ENCODE measurements at places on chromosomes 5 and 9.

DNA sequence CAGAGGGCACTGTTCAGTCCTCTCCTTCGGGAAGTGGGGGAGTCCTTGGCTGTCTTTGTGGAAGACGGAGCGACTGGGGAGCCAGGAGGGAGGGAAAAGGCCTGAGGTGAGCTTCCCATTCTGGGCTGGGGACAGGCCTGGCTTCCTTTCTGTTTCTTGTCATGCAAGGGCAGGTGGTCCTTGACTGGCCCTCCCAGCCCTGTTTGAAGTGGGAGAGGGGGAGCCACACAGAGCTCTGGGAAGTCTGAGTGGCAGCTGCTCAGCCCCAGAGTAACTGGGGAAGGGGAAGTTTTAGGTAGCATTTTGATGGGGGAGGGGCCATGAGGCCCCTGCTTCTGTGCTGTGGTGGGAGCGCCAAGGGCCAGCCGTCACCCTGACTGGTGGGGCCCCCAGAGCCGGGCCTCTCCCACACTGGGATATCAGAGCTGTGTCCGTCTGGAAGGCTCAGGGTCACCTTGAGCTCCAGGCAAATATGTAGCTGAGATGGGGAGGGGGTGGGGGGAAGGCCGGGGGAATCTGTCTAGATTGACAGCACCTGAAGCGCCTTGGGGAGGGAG is 6.5 kb downstream of the UNC5A start:
- no peak for DNase-seq

DNA sequence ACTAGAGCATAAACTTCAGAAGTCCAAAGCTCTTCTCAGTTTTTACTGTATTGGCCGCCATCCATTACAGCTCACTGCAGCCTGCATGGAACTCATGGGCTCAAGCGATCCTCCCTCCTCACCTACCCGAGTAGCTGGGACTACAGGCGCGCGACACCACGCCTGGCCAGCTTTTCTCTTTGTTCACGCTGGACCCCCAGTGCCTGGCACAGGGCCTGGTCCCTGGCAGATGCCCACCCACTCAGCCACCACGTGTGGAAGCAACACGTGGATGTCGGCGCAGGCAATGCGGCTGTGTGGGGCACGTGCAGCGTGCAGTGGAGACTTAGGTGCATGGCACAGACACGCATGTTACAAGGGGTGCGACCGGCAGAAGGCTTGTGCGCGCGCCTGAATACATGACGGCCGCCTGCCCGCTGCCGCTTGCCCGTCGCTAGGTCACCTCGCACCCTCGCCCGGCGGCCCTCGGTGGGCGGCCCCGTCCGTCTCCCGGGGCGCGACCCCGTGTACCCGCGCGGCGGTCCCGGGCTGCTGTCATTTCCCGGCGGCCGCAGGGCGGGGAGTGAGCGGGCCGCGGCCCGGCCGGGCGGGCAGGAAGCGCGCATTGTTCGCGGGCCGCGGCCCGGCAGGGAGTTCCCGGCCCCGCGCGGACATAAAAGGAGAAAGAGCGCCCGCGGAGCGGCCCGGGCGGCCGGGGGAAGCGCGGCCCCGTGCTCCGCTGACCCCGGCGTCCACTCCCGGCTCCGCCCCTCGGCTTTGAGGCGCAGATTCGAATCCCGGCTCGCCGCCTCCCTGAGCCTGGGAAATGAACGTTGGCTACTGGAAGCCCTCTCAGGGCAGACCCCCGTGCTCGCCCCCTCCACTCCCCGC is 24.1 kb upstream of the PTGS1 start:
- peak; percentile 26 for DNase-seq

DNA sequence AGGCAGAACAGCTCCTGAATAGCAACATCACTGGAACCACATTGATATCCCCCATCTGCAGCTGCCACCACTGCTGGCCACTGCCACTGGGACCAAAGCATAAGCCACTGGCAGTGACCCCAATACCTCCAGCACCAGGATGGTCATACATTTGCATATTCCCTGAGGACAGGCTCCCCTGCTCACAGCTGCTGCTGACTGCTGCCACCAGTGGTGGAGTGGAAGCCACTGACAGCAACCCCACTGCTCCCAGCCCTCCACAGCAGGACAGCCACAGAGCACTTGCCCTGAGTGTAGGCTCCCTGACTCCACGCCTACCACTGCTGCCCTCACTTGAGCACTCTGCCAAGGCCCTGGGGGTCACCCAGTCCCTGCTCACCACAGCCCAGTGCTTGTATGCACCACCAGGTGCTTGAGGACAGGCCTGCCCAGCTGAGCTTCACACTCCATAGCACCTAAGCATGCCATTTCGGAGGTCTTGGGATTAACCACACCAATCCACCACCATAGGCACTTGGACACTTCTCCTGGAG is 327.4 kb upstream of the RPS23 start:
- no peak for DNase-seq

- no peak for DNase-seq
Measured at GRCh38 chr5:33049842-33050241, 338.7 kb downstream of the NPR3 start.

DNA sequence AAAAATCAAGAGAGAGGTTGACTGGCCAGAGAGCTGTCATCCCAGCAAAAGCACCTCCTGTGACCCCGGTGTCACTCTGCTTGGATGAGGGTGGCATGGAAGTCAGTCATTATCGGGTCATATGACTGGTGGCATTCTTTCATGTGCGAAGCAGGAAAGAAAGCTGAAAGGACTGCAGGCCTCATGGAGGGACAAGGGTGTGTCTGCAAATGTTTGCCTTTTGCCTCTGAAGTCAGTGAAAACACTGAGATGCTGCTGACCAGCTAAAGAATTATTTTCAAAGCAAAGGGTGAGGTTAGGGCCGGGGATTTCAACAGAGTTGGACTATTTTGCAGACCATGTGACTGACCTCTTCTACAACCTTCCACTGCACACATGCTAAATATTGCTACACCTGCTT is 298.3 kb downstream of the CSNK1G3 start:
- no peak for DNase-seq

GRCh38 chr5:68484307-68485068 is 268.9 kb downstream of the PIK3R1 start:
- DNase-seq, result no peak

- no peak for DNase-seq
Measured at GRCh38 chr9:29564564-29564963, 1991.3 kb upstream of the C9orf72 start.

DNA sequence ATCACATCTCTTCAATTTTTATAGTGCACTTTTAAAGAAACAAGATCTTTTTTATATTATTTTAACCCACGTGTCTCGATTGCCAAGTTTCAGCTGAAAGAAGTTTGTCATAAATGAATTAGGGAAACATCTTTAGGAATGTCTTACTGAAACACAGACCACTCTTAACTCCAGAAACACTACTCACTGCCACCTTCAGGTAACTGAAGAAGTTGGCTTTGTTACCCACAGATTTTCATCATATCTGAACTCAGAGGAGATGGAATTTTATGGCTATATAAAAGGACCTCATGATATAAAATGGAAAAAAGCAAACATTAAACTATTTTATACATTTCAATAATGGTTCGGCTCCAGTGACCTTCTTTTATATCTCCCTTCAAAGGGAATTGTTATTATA is 158.0 kb downstream of the SEMA5A start:
- no peak for DNase-seq

DNA sequence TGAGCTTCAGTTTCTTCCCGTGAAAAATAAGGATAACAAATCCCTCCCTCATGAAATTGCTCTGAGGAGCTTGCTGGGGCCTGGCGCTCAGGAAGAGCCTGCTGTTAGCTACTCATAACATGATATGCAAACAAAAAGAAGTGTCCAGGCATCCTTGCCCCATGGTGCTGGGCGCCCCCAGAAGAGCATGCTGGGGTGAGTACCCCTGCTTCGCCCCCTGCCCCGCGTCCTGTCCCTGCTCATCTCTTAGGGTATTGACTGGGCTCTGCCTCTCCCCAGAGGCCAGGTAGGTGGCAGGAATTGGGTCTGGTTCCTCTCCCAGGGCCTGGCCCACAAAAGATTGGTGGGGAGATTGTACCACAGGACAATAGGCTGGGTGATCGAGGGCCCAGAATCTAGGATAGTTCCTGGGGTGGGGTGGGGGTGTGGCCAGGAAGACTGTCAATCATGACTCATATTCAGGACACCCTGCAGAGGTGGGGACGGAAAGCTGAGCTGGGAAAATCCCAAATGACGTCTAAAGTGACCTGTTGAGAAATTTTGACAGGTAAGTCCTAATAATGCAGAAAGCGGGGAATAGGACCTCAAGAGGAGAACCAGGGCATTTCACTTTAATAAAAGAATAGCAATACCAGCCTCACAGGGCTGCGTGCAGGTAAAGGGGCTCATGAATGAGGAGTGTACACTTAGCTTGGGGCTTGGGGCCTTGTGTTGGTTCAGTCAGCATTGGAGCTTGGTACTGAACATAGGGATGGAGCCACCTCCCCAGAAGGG is 8.9 kb downstream of the PITX1 start:
- no peak for DNase-seq

DNA sequence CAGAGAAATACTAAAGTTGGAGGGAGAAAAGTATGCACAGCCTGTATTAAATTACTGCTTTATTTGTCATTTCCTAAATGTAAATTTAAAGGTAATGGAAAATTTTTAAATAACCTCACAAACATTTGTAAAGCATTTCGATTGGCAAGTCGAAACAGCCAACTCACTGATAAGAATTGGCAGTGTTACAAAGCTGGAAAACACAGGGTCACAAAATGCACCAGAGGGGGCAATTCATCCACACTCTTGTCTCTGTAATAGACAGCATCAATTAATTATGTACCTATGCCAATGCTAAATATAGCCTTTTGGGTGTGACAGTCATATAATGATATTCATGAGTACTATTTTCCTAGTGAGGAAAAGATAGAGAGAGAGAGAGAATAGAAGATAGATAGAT is 140.6 kb upstream of the PRLR start:
- DNase-seq, result no peak

DNA sequence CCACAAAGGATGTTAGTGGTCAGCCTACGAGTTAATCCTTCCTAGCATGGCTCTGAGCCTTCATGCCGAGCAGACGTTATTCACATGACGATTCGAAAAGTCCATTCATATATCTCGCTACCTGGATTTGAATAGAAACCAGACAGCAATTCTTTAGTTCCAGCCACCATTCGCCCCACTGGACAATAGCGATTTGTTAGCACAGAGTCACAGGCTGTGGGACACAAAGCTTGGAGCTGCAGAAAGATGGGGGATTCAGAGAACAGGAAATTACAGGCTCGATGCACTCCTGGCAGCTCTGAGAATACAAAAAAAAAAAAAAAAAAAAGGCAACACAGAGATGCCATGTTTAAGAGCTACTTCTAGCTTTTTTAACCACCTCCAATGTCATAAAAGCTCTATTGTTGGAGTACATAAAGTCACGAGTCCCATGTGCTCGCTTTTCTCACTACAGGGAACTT is 110.7 kb downstream of the NR6A1 start:
- peak; percentile 3 for DNase-seq

GRCh38 chr5:124457101-124457500 is 289.3 kb downstream of the ZNF608 start:
- DNase-seq, result no peak

- DNase-seq, result no peak
Measured at GRCh38 chr5:32231241-32231640, 57.1 kb upstream of the GOLPH3 start.

DNA sequence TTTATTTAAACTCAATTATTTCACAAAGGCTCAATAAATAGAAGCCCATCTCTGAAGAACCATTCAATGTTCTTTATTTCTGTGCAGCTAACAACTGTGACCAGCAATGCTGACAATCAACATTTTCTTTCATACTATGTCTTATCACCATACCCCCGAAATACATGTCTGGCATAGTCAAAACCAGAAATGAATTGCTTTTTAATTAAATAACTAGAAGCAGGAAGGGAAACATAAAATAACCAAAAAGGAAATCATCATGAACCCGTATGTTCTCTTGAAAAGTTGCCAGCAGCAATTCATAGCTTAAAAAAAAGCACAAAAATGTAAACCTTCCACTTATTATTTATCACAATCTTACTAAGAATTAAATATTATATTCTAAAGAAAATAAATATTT is 212.4 kb downstream of the TMEM232 start:
- DNase-seq, result no peak

DNA sequence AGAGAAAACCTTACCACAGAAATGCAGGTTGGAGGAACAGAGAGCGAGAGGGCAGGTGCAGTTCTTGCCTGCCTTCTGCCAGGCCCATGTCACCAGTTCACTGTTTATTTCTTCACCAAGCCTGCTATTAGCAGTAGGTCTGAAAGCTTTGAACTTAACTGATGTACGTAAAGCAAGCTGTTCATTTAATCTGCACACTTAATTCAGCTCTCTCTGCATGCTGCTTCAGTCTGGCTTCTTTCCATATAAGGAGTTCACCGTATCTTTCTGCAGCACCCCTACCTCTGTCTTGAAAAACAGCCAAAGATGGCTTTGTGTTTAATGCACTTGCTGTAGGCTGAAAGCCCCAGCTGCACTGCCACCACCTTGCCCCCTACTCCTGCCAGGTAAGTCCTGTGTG is 205.1 kb downstream of the RAB3C start:
- DNase-seq, result no peak

DNA sequence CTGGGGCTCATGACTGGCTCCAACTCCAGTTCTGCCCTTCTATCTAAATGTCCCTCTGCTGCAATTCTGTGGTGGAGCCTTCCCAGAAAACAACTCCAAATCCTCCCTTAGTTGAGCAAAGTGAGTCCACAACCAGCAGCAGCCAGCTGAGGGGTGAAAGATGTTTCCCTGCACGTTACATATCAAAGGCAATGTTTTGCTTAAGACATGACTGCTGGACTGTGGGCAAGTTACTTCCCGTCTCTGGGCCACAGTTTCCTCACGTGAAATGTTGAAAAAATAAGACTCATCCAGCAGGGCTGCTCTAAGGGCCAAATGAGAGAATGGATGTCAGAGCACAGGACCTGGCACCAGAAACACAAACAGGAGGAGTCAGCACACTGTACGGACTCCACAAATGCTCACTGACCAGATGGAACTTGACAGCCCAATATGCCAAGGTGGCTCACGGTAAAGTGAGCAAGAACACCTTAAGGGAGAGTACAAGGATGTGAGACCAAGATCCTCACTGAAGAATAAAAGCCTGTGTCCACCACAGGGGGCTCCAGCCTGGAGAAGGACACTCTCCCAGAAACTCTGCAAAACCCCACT is 138.4 kb upstream of the ABCA1 start:
- DNase-seq, result no peak

GRCh38 chr5:118060833-118061232 is 927.5 kb downstream of the DTWD2 start:
- no peak for DNase-seq

- no peak for DNase-seq
Measured at GRCh38 chr9:117273612-117274011, 141.2 kb downstream of the ASTN2 start.

GRCh38 chr5:135883026-135883425 is 12.6 kb downstream of the IL9 start:
- DNase-seq, result no peak

DNA sequence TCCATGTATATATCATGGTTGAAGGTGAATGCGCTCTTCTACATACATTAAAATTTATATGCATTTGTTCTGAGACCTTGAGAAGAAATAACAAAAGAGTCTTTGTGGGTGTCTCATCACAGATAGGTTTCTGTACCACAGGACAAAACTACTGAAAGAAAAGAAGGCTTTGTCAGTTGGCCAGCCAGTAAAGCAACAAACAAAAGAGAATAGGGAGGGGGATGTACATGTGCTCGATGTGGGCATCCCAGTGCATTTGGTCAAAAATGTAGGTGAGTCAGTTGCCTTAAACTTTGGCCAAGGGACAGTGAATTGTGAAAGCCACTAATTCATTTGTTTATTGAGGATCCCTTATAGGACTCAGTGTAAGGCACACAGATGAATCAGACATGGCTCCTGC is 13.3 kb downstream of the RBM18 start:
- DNase-seq, result no peak

Data from stimulated activated CD4-positive, alpha-beta T cell treated with anti-CD3 and anti-CD28 coated beads, Interleukin-15, amount 100 ng/mL, for 24 hours (primary cell).